ENCODE measurements at places on chromosomes 3 and 15. TPM values are rescaled to one million over a fixed set of nuclear protein-coding genes. Genes with fewer than 3 reads are reported as not detected.

GRCh38 chr3:37031096-37031682 lies 37.9 kb downstream of the MLH1 start:
- no peak for DNase-seq

GRCh38 chr3:181974198-181974597 lies 262.5 kb downstream of the SOX2 start:
- DNase-seq, result no peak

DNA sequence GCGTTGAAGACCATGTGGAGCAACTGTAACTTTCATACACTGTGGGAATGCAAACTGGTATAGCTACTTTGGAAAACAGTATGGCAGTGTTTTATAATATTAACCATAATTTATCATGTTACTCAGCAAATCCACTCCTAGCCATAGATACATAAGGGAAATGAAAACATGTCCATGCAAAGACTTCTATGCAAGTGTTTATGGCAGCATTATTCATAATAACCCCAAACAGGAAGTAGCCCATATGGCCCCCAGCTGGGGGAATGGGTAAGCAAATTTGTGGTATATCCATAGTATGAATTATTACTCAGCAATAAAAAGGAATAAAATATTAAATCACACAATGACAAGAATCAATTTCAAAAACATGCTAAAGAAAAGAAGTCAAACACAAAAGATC lies 23.0 kb upstream of the GATA2 start:
- DNase-seq, result no peak

GRCh38 chr3:105385819-105386508 lies 19.3 kb downstream of the ALCAM start:
- DNase-seq, result no peak

- no peak for DNase-seq
Measured at GRCh38 chr3:106421909-106422308, 553.1 kb upstream of the CBLB start.

GRCh38 chr3:41224120-41224806 lies 25.0 kb downstream of the CTNNB1 start:
- no peak for DNase-seq

GRCh38 chr3:75610773-75611172 lies 53.4 kb upstream of the FRG2C start:
- no peak for DNase-seq

DNA sequence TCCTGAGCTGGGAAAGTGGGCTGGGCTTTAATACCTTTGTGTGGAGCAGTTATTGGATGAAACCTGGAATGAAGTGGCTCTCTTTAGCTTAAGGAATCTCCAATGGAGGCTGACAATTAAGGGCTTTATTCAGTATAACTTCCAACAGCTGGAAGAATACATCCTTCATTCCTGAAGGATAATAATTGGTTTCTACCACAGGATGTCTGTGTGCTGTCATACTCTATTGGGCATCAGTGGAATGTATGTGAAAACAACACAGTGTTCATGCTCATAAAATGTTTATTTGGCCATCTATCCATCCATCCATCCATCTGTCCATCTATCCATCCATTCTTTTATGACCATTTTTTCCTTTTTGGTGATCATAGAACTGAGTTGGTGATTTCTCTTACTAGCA lies 220.7 kb upstream of the GAP43 start:
- no peak for DNase-seq

DNA sequence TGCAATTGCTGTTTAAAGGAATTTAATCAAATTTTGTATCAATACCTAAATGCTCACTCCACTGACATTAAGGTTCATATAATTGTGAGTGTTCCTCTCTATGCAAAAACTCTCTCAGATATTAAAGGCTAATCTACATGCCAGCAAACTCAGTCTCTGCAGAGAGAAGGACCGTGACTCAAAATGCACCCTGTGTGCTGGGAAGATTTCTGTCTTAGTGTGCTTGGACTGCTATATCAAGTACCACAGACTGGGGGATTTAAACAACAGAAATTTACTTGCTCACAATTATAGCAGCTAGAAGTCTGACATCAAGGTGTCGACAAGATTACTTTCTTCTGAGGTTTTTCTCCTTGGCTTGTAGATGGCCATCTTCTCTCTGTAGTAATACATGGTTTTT lies 18.6 kb upstream of the PFN2 start:
- DNase-seq, result no peak

- no peak for DNase-seq
Measured at GRCh38 chr3:128176276-128176833, 23.1 kb downstream of the EEFSEC start.

DNA sequence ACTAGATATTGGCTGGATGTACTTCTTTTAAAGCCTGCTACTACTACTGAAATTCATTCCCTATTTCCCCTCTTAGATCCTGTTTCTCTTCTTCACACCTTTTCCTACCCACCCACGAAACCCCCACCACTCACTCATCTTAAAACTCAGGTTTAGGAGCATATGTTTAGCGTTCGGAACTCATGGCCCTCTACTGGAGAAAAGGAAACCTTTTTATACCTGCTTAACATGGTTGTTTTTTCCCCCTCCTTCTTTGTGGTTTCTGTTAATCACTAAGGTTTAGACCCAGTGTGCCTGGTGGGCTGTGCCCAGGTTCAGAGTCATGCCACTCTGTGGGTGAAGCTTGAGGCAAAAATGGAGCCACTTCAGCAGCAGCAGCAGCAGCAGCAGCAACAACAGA lies 2.6 kb downstream of the ARID3B start:
- no peak for DNase-seq

DNA sequence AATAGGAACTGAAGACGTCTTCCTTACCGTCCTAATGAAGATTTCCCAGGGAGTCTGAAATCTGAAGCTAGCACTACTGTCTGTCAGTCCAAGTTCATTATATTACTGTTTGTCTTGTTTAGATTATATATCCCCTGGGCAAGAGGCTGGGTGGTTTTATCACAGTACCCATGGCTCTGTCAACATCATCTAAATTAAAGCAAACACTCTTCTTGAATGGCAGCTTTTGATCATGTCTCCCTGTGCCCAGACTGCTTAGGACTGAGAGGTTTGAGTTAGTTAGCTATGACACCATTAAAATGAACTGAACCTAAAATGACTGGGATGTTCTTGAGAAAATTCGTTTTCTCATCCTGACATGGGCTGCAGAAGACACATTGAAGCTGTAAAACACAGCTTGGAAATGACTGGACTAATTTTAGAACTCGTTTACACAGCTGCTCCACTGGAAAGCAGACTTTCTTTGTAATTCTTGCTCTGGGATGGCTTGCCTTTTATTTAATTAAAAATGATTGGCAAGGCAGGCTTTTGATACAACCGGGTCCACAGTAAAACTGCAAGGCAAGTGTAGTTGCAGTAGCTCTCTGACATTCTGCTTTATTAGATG lies 243.5 kb downstream of the MFSD1 start:
- DNase-seq, result no peak

- peak; percentile 17 for DNase-seq
Measured at GRCh38 chr3:46670891-46671427, 22.5 kb downstream of the ALS2CL start.

DNA sequence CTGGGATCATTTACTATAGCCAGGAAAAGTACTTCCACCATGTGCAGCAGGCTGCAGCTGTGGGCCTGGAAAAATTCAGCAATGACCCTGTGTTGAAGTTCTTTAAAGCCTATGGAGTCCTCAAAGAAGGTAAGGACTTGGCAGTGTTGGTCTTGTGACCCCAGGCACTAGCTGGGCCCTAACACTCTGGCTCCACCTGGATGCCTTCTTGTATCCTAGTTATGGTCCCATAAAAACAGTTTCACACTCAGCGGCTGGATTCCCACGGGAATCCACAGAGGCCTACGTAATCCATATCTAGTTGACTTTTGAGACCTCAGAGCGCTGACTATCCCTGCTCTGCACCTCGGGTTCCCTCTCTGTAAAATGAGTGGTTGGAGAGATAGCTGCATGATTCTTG lies 1.6 kb downstream of the TTC21A start:
- DNase-seq, result no peak

- DNase-seq, result no peak
Measured at GRCh38 chr3:60046210-60046609, 996.4 kb upstream of the CFAP20DC start.

DNA sequence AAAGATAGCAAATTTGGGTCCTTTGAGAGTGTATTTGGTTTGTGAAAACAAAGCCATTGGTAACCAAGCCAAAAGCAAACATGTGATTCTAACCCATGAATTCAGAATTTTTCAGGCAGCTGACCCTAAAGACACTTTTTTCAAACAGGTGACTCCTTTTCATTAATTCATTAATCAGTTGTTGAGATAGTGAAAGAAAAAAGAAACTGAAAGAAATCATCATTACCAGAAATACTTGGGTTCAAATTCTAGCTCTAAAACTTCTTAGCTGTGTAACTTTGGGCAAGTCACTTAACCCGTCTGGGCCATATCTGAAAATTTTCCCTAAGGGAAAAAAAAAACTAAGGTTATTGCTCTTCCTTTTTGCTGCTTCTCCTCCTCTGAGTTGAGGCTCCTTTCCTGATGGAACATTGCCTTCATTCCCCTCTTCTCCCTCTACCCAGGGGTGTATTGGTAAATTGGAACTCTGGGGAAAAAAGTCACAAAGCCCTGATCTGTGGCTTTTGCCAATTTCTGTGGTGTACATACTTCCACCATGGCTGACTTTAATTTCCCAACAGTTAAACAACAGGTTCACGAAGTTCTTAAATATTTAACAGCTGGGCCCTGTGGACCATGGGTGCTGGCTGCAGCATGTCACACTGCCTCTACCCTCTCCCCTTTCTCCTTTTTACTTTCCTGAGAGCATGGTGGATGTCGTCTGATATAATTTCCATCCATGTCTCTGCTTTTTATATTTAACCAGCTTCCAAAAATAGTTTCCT lies 120.3 kb downstream of the ASB7 start:
- DNase-seq, result no peak

DNA sequence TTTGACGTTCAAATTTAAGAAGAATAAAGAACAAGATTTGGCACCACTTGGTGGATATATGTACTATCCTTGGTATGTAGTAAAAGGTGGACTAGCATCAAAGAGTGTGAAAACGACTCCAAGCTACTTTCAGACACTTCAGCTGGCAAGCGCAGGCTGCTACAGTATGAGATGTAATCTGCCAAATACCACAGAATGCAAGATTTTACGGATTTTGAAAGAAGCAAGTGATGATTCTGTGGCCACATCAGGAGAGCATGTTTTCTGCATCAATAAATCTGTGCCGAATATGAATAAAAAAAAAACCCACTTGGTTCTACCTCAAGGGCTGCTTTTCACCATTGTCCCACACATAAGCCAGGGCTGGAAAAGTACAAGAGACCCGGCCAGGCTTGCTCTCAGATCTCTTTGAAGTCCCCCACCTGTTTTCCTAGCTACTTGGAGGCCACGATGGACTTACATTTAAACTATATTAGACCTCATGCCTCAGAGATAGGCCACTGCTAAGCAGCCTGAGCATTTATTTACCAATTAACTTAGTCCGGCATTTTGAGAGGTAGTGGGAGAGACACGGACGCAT lies 37.4 kb downstream of the MYO1E start:
- DNase-seq, result no peak

DNA sequence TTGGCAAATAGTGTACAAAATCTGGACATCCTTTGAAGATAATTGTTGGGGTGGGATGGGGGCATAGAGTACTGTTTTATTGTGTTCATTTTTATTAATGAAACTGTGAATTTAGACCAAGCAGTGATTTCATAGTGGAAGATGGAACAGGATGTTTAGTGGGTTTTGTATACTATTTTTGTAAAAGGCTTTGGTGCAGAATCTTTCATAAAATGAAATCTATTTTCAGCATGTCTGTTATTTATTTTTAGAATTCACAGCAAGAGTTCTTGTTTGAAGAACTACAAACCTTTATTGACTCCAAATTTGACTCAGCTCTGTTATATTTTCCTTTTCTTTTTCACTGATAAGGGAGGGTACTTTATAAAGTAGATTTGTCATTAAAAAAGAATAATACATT lies 145.4 kb downstream of the AKAP13 start:
- DNase-seq, result no peak

DNA sequence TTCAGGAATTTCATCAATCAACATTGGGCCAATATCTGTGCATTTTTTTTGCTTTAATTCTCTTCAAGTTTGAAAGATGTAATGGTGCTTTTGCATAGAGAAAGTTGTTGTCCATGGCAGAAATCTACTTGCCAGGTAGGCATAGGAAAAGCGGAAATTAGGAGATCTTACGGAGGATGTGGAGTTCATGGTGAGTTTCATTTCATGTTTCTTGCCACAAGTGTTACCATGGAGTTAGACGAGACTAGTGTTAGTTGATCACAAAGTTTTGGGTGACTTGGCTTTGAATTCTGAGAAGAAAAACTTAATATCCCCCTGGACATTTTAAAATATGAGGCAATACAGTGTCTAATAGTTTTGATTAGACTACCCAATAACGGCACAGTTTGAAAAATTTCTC lies 1.0 kb upstream of the P2RY13 start:
- no peak for DNase-seq

The TRANK1 gene
- 16.5 TPM for total RNA-seq

The PFN2 gene
- 86.7 TPM for total RNA-seq

The DAZL gene
- not detected for total RNA-seq

The ANKUB1 gene
- total RNA-seq, result 0.48 TPM

The COL6A5 gene
- not detected for total RNA-seq

The INKA1 gene
- total RNA-seq, result 1.8 TPM

The CCDC54 gene
- total RNA-seq, result 0.23 TPM

The MST1R gene
- 2.2 TPM for total RNA-seq

The NLGN1 gene
- total RNA-seq, result 1.4 TPM

The ADIPOQ gene
- total RNA-seq, result 1.1 TPM

The LRRIQ4 gene
- total RNA-seq, result 0.23 TPM

The ERICH6 gene
- total RNA-seq, result 0.36 TPM

The ANKRD34C gene
- total RNA-seq, result not detected
